ENCODE measurements at places on chromosomes 12 and 14.
A peak's percentile ranks its signal among the peaks of the same experiment; 100 is the strongest.

DNA sequence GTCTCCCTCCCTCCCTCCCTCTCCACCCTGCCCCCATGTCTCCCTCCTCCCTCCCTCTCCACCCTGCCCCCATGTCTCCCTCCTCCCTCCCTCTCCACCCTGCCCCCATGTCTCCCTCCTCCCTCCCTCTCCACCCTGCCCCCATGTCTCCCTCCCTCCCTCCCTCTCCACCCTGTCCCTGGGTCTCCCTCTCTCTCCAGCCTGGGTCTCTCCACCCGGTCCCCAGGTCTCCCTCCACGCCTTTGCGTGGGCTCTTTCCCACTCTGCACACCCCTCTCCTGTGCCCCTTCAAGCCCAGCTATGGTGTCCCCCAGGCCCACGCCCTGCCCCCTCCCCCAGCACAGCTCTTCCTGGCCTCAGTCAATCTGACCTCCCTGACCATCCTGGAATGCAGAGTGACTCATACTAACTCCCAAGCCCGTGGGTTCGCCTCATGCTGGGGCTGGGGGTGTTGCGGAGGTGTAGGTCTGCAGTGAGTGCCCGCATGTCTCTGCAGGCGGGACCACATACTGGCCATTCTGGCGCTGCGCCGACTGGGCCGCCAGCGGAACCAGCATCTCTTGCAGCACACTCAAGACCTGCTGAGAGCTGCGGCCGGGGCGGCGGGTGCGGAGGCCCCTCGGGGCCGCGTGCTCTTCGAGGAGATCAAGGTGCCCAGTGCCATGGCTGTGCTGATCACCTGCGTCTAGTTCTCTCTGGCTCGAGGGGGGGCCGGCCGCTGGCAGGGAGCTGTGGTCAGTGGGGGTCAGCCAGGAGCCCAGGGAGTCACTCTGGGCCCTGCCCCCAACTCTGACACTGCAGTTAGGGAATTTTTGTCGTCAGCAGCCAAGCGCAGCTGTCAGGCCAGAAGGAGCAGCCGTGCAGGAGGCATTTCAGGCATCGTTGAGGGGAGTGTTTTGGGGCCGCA, 13.5 kb upstream of the TNFAIP2 start:
- no peak for DNase-seq

DNA sequence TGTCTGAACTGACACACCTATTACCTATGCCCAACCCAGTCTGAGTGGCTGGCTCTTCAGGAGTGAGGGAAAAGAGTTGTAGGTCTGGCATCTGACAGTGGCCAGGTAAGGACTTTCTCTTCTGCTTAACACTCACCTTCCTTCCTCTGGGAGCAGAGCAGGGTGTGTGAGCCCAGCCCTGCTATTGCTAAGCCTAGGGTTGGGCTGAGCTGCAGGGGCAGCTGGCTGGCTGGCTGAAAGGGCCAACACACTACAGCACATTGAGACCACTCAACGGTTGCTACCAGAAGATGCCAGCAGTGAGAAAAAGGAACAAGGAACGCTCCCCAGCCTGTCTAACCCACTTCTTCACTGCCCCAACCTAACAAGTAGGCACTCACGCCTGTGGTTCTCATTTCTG, 201.2 kb downstream of the DPF3 start:
- no peak for DNase-seq

- DNase-seq = peak; percentile 81
These were observed 28.6 kb downstream of the PIGH start for GRCh38 chr14:67571275-67571990.

- no peak for DNase-seq
These were observed 17.2 kb upstream of the MARK3 start for GRCh38 chr14:103367995-103368394.

- DNase-seq = no peak
These were observed 20.8 kb downstream of the BCAT1 start for GRCh38 chr12:24928131-24928530.

DNA sequence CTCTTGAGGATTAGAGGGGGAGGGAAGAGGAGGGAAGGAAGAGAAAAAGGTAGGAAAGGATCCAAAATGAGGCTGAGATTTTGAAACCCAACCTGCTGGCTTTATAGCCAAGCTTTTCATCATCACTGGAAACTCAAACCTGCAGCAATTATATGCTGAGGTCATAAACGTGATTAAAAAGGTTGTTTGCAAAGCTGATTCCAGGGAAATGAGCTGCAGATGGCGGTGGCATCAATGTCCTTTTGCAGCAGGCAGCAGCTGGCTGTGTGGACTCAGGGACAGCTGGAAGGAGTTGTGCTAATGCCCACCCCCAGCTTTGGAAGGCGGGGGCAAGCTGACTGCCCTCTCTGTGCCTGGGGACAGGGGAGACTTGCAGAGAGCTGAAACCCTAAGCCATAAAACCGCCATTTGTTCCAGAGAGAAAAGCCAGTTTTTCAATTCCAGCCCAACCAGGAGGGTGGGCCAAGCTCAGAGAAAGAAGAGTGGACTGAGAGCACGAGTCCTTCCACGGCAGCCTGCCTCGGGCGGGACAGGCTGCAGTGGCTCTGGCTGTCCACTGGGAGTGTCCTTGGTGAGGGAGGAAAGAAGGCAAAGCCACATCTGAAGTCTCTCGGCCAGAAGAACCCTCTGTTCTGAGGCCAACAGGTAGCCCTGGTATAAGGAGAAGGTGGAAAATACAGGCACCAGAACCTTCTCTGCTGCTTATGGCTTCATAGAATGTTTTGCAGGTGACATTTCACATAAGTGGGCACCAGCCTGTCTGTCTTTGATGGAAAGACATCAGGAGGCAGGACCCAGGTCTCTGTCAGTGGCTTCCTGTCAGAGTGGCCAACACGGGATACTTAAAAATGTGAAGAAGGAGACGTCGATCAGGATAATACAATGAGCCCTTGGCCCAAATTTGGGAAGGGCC, 90.7 kb downstream of the SINHCAF start:
- no peak for DNase-seq

DNA sequence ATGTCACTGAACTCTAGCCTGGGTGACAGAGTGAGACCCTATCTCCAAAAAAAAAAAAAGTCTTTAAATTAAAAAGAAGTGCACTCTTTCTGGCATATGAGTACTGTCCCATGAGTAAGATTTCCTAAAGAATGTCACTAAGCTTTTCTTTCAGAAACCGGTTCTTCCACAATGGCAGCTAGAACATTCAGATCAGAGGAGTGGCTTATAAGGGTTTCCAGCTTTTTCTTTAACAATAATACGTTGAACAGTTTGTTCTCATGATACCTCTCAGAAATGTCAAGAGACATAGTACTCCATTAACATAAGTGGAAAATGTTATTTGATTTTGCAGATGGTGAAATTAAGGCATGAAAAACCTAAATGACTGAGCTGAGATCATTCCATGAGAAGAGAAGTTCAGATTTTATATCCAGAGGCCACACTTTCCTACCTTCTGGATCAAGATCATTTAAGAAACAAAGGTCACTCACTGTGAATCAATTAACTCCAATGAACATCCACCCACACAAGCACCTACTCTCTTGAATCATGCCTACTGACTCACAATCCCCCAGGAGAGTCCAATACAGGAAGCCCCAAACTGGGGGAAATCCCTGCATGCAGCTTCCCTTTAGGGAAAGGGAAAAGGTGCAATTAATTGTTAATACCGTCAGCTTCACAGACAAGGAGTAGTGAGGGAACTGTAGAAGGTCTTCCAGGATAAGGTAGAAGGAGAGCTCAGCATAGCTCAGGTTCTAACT, 86.9 kb downstream of the SPTSSA start:
- DNase-seq = no peak

- no peak for DNase-seq
These were observed 163.4 kb upstream of the DDHD1 start for GRCh38 chr14:53316504-53316903.

DNA sequence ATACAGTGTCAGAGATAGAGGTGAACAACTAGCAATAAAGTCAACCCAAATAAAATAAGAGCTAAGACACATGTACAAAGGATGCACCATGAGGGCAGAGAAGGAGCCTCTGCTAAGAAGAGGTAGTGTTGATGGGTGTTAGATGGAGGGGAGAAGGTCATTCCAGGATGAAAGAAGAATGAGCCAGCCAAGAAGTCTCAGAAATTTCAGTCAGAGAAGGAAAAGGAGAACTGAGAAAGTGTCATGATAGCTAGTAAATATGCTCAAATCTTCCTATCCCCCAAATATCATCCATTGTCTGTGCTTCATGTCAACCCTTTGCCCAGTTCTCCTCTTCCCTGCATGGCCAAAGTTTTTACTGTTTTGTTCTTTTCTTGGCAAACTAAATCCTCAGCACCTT, 225.2 kb upstream of the BTG1 start:
- no peak for DNase-seq

DNA sequence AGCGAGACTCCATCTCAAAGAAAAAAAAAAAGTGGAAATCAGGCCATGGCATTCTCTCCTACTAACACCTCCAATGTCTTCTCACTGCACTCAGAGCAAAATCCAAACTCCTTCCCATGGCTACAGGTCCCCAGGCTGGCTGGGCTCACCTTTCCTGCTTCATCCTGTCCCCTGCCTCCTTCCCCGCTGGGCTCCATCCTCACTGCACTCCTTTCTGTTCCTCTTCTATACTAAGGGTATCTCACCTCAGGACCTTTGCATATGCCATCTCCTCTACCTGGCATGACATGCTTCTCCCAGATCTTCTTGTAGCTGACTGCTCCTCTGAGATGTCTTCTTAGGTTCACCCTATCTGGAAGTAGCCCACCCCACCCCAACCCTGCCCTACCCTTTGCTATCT, 111.1 kb downstream of the DPF3 start:
- no peak for DNase-seq

DNA sequence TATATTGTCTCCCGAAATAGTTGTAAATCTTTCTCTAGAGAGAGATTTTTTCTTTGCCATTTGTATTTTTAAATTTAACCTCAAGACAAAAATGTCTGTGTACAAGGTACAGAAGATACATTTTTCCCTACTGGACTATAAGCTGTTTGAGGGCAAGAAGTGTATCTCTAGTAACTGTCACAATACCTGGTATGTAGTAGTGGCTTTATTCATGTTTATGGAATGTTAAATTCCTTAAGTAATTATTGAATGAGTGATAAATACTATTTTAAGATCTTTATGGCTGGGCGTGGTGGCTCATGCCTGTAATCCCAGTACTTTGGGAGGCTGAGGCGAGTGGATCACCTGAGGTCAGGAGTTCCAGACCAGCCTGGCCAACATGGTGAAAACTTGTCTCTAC, 24.4 kb upstream of the CDK17 start:
- DNase-seq = no peak

- DNase-seq = no peak
These were observed 102.5 kb upstream of the PRICKLE1 start for GRCh38 chr12:42691991-42692557.

- no peak for DNase-seq
These were observed 59.5 kb downstream of the VEZT start for GRCh38 chr12:95277139-95277538.

GRCh38 chr14:93281937-93282336, 50.9 kb downstream of the BTBD7 start:
- no peak for DNase-seq

DNA sequence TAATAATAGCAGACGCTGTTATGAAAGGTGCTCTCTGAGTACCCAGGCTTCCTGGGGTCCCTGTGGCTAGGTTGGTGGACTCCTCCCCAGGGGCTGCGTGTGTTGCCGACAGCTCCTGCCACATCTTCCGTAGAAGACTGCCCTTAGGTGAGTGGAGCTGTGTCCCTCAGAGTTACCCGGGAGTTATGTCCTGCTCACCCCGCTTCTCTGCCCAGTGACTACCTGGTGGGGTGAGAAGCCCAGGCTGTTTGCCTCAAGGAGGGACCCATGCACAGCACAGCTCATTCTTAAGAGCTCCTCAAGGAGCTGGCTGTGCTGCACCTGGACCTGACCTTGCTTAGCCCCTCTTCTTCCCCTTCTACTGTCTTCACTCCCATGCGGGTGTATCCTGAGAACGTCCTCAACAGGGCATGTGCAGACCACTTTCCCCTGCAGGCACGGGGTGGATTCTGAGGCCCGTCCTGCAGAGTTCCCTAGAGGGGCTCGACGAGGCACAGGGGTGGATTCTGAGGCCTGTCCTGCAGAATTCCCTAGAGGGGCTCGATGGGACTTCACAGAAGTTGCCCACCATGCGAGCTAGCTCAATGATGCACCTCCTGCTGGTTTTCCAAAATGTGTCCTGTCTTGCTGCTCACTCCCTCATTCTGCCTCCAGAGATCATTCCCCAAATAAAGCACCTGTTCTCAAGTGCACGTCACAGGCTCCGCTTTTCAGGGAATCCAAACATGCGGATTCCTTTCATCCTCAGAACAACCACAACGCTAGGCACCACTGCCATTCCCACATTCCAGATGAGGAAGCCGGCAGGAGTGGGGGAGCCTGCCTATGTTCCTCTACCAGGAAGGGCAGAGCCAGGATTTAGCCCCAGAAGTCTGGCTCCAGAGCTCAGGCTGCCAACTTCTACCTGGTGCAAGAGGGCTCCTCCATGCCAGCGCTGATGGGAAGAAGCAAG, 231.9 kb downstream of the GLT1D1 start:
- DNase-seq = no peak

- no peak for DNase-seq
These were observed 2.4 kb downstream of the ULK1 start for GRCh38 chr12:131896811-131897270.

DNA sequence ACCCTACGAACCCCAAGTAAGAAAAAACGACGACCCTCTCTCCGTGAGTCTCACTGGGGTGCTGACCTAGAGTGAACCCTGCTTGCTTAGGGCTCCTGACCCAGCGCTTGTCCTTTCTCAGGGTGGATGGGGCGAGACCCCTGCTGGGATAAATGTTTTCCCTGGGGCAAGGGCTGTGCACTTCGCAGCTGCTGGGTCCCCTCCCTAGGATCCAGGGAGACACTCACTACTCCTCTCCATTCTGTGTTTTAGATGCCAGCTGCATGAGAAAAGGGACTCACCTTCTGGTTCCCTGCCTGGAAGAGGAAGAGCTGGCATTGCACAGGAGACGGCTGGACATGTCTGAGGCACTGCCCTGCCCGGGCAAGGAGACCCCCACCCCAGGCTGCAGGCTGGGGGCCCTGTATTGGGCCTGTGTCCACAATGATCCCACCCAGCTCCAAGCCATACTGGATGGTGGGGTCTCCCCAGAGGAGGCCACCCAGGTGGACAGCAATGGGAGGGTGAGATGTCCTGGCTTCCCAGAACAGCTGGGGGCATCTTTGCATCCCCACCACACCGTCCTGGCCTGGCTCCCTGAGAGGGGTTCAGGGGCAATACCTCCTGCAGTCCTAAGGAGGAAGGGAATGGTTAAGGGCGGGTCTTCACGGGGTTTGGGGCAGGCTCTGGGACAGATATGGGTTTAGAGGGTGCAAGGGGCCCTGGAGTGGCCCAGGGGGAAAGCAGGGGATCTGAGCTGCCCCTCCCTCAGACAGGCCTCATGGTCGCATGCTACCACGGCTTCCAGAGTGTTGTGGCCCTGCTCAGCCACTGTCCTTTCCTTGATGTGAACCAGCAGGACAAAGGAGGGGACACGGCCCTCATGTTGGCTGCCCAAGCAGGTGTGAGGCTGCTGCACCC, 663 bp downstream of the ANKRD33 start:
- no peak for DNase-seq

- DNase-seq = no peak
These were observed 9.7 kb downstream of the DNM1L start for GRCh38 chr12:32688786-32689185.

GRCh38 chr14:80781972-80782367, 159.6 kb downstream of the CEP128 start:
- DNase-seq = no peak

- DNase-seq = no peak
These were observed 9.2 kb upstream of the HIP1R start for GRCh38 chr12:122825773-122826724.
